Esophagus muscularis mucosa (tissue), 4 donors: ENCODE measurements at places on chromosomes 6 and 20. TPM values are rescaled to one million over a fixed set of nuclear protein-coding genes. Genes with fewer than 3 reads are reported as not detected.

DNA sequence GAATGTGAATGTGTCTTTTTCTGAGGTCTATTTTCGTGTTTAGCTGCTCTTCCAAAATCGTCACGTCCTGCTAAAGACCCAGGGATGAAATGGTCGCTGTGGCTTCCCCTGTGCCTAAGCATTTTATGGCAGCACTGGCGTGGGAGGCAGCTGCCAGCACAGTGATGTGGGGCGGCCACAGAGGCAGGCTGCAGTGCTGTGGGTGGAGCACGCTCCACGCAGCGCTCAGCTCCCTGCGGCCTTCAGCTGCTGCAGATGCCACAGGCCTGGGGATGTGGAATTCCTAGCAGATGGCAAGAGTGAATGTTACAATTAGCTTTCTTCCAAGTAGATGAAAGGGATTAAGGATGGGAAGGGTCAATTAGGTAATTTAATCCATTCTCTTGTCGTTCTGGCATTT lies 242.6 kb downstream of the SMOC2 start:
- no peak for DNase-seq

- DNase-seq: no peak
Measured at GRCh38 chr6:115901896-115902295, 158.8 kb downstream of the FRK start.

GRCh38 chr20:18513208-18513607 lies 5.5 kb downstream of the SEC23B start:
- DNase-seq: no peak

GRCh38 chr6:36822506-36823269 lies 16.6 kb downstream of the CPNE5 start:
- no peak for DNase-seq

DNA sequence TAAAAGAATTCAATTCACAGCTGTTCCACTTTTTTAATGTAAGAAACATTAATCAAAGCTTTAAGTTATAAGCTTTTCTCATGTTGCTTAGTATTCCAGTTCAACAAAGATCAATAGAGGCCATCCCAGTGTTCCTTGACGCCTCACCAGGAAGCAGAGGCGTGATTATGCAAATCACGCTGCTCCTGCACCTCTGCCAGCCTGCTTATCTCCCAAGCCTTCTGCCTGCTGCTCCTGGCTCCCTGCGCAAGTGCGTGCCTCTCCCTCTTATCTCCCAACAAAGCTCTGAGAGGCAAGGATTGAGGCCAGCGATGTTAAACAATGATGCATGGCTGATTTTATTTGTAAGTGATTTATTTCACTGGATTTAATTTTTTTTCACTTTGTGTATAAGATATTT lies 42.8 kb downstream of the INSM1 start:
- no peak for DNase-seq

GRCh38 chr20:34825530-34826362 lies at the start of gene NCOA6:
Gene NCOA6, minus strand, starts transcription at chr20:34825651. Its CDS starts 43,296 bp downstream, at chr20:34782355.
- peak; percentile 96 for DNase-seq

DNA sequence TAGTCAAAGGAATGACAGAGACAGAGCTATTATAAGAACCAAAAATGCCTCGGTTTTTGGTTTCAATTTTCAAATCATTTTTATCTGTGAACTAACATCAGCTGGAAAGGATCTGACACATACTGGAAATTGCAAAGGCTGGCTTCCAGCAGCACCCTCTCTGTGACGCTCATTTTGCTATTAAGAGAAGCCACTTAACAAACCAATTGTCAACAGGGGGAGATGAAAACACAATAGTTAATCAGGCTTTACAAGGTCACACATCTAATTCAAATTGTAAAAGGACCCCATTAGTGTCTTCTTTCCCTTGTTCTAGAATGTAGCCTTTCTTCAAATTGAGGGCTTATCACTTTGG lies 160.5 kb downstream of the TFAP2B start:
- DNase-seq: no peak

DNA sequence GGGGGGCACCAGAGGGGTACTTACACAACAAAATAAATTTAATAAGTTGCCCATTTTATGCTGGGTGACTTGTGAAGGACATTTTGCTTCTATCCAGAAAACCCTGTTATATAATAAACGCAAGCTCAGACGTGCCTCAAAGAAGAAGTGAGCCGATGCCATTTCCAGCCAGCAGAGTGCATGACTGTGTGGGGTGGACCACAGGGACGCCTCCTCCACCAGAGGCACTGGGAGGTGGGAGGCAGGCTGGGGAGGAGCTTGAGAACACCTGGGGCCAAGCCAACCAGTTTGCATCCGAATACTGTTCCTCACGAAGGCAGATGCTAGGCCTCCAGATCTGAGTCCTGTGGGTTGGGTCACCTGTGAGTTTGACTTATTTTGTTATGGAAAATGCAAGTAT lies 363.8 kb downstream of the RNGTT start:
- no peak for DNase-seq

DNA sequence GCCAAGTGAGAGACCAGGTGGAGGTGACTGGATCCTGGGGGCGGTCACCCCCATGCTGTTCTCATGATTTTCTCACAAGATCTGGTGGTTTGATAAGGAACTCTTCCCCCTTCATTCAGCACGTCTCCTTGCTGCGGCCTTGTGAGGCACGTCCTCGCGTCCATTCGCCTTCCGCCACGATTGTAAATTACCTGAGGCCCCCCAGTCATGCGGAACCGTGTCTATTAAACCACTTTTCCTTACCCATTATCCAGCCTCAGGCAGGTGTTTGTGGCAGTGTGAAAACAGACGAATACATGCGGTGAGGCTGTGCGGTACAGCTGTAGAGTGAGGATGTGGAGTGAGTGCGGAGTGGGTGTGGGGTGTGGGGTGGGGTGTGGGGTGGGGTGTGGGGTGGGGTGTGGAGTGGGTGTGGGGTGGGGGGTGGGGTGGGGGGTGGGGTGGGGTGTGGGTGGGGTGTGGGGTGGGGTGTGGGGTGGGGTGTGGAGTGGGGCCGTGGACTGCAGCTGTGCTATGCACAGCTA lies 12.1 kb upstream of the NTSR1 start:
- no peak for DNase-seq

GRCh38 chr6:80021591-80021990 lies 17.1 kb downstream of the TTK start:
- no peak for DNase-seq

- no peak for DNase-seq
Measured at GRCh38 chr20:58693226-58694006, 816 bp downstream of the NPEPL1 start.

GRCh38 chr6:29789176-29789575 lies 38.4 kb upstream of the HLA-G start:
- peak; percentile 55 for DNase-seq

DNA sequence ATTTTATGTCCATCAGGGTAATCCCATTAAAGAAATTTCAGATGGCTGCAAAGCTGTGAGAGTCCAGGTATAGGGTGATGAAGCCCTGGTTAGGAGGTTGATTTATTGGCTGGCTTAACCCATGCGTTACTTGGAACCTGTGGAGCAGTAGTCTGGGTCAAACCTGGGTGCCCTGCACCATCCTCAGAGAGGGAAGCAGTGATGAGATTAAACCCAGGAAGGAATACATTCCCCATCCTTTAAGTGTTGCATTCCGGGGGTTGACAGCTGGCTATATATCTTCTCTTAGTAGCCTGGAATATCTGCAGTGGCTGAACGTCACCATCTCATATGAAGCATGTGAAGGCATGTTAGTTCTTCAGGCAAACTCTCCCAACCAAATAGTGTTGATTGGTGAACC lies 44.9 kb upstream of the JAG1 start:
- no peak for DNase-seq

- DNase-seq: no peak
Measured at GRCh38 chr6:93086351-93086750, 333.0 kb downstream of the EPHA7 start.

The OPN5 gene
- total RNA-seq: not detected

The ZNF334 gene
- total RNA-seq: 0.50 TPM

The EDN3 gene
- 3.7 TPM for total RNA-seq

The NRSN1 gene
- total RNA-seq: 0.26 TPM

The SEC23B gene
- 21.0 TPM for total RNA-seq
